ENCODE measurements at places on chromosomes 6 and 20.

- no peak for DNase-seq
These were observed 62.6 kb upstream of the RPS6KA2 start for GRCh38 chr6:166689687-166690086.

GRCh38 chr6:134442073-134442472 is 124.2 kb upstream of the SGK1 start:
- DNase-seq: no peak

GRCh38 chr20:8740265-8740664 is 328.6 kb upstream of the PLCB4 start:
- DNase-seq: no peak

DNA sequence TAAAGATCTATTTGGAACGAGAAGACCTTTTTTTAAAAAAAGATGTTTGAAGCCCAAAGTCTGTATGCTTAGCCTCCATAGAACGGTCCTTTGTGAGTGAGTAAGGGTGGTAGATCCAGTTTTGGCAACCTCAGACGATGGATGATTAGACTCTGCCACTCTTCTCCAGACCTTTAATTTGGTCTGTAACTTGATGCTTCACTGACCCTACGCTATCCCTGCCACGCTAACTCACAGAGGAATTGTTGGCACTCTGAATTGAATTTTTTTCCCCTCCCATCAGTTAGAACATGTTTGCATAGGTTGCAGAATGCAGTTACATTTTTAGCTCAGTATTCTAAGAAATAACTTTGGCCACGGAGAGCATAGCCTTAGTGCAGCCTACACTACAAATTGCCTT is 15.8 kb upstream of the DEK start:
- DNase-seq: peak; percentile 88

DNA sequence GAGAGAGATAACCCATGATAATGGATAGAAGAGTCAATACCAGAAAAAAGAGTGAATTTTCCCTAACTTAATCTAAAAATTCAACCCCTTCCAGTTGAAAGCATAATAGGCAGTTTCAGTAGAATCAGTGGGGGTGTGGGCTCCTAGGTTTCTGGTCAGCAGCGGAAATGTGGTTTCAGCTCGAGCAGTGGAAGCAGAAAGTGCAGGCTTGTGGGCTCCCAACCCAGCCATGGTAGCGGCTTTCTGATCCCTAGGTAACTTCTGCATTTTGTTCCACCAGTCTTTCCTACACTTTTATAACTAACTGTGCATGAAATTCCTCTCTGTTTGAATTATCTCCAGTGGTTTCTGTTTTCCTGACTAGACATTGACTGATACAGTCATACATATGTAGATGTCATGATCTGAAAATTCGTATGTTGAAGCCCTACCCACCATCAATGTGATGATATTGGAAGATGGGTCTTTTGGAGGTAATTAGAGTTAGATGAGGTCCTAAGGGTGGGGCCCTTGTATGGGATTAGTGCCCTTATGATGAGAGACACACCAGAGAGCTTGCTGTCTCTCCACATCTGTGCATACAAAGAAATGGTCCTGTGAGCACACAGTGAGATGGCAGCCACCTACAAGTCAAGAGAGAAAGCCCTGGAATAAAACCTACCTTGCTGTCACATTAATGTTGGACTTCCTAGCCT is 6.5 kb upstream of the DDO start:
- DNase-seq: no peak

GRCh38 chr6:156598855-156599180 is 178.4 kb upstream of the ARID1B start:
- peak; percentile 98 for DNase-seq

- DNase-seq: no peak
These were observed 4.9 kb upstream of the SCP2D1 start for GRCh38 chr20:18808712-18809111.

GRCh38 chr20:32772046-32772445 is 9.9 kb downstream of the DNMT3B start:
- no peak for DNase-seq

DNA sequence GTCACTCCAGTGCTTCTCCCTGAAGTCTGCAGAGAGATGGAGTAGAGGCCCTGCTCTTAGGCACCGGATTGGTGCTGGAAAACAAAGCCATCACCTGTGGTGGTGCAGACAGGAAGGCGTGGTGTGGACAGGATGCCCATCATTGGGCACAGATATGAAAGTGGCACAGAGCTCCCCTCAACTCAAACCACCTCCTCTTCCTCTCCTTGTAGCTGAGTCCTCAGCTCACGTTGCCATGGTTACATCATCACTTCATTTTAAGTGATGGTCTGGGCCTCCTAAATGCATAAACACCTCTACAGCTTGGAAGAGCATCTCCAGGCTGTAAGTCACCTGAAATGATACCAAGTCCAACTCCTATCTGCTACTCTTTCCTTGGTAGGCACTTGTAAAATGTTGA is 8.0 kb upstream of the RTF2 start:
- DNase-seq: no peak
